Activated CD4-positive, alpha-beta memory T cell treated with anti-CD3 and anti-CD28 coated beads, Interleukin-2, amount 10 ng/mL, durations not matched to agents 7 days and 5 days (primary cell): ENCODE measurements at places on chromosomes 2 and 18. TPM values are rescaled to one million over a fixed set of nuclear protein-coding genes. Genes with fewer than 3 reads are reported as not detected.
A peak's percentile ranks its signal among the peaks of the same experiment; 100 is the strongest.

The PDCD1 gene
- total RNA-seq: 17.2 TPM

DNA sequence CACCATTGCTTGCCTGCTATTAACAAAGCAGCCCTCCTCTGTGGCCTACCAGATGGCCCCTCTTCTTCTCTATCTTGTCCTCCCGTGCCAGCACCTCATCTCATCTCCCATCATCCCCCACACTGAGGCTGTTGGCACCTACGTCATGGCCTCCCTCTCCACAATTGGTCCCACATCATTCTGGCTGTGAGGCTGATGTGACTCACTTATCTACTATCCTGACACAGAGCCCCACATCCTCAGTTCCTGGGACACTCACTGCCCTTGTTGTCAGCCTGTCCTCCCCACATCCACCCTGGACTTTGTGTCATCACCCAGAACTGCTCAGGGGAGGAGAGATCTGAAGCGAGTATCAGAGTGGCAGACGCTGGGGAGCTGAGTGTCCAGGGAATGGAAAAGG lies 102.9 kb downstream of the MRO start:
- no peaks in the 10 kb centered on the region for H3K36me3 ChIP-seq
- peaks cover 11% of the 10 kb centered on the region for H3K27me3 ChIP-seq
- no peak overlapping the region for H3K27ac ChIP-seq
- H3K4me1 ChIP-seq: no peaks in the 10 kb centered on the region
- H3K4me3 ChIP-seq: no peak overlapping the region

- peaks cover 67% of the 10 kb centered on the region for H3K27me3 ChIP-seq
- peaks cover 8% of the 10 kb centered on the region for H3K4me1 ChIP-seq
- H3K36me3 ChIP-seq: no peaks in the 10 kb centered on the region
- DNase-seq: no peak
- no peak within 1 kb of the TSS for H3K27ac ChIP-seq
- peak within 1 kb of the TSS; percentile 31 for H3K4me3 ChIP-seq
These were observed at the start of gene MOGAT1 for GRCh38 chr2:222671259-222672067. Gene MOGAT1, plus strand, starts transcription at chr2:222671658. Its CDS starts 128 bp downstream, at chr2:222671786.

DNA sequence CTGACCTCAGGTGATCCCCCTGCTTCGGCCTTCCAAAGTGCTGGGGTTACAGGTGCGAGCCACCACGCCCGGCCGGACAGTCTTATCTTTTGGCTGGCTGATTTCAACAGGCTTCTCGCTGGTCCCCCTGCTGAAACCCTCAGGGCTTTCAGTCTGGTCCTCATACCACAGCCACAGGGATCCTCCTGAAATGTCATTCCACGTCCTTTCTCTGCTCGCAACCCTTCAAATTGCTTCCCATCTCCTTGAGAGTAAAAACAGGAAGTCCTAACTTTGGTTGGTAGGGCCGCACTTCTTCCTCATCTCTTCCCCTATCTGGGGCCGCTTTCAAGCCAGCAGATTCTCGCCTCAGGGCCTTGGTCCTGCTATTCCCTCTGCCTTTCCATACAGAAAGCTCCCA lies 1.4 kb upstream of the CAB39 start:
- H3K27me3 ChIP-seq: no peaks in the 10 kb centered on the region
- no peak for DNase-seq
- H3K36me3 ChIP-seq: peaks cover 27% of the 10 kb centered on the region
- peak overlapping the region; percentile 24 for H3K27ac ChIP-seq

GRCh38 chr2:120347396-120348060 lies 1.6 kb downstream of the INHBB start:
- peaks cover 15% of the 10 kb centered on the region for H3K4me1 ChIP-seq
- H3K36me3 ChIP-seq: peaks cover 3% of the 10 kb centered on the region
- DNase-seq: no peak
- peaks cover 55% of the 10 kb centered on the region for H3K27me3 ChIP-seq
- H3K27ac ChIP-seq: no peak overlapping the region

- H3K27me3 ChIP-seq: no peaks in the 10 kb centered on the region
- H3K27ac ChIP-seq: no peak overlapping the region
- H3K4me1 ChIP-seq: no peaks in the 10 kb centered on the region
- no peak overlapping the region for H3K4me3 ChIP-seq
These were observed 385.4 kb upstream of the CDH7 start for GRCh38 chr18:65365245-65365980.
